ENCODE measurements at places on chromosomes 1 and 21. TPM values are rescaled to one million over a fixed set of nuclear protein-coding genes. Genes with fewer than 3 reads are reported as not detected.

DNA sequence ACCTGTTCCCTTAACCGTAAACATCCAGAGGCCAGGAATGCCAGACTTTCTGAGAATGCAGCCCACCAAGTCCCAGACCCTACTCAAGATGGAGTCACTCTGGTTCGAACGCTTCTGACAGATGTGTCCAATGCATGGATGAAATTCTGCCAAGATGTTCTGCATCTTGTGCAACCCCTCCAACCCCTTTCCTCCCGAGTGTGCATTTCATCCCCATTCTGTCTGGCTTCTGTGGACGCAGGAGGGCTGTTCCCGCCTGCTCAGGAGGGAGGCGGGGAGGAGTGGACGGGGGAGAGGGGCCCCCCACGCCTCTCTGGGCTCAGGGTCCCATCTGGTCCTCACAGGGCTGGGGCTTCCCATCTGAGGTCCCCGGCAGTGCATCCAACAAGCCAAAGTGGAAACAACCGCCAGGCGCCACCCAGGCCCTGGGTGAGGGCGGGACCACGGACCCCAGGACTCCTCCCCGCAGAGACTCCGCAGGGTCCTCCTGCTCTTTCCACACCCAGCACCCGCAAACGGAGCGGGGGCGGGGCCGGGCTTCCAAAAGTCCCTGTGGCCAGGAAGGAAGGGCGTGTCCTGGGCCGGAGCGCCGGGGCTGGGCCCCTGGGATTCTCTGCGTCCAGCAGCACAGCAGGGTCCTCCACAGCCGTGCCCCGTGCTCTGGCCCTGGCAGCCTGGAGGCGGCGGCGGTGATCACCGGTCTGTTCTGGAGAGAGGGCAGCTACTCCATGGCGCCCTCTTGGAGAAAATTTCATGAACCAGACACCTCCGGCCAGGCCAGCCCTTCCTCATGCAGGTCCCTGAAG, 27.8 kb upstream of the SUMO3 start:
- no peak overlapping the region for H3K27ac ChIP-seq
- peak overlapping the region; percentile 52 for H3K4me3 ChIP-seq
- H3K27me3 ChIP-seq: peaks cover 10% of the 10 kb centered on the region

DNA sequence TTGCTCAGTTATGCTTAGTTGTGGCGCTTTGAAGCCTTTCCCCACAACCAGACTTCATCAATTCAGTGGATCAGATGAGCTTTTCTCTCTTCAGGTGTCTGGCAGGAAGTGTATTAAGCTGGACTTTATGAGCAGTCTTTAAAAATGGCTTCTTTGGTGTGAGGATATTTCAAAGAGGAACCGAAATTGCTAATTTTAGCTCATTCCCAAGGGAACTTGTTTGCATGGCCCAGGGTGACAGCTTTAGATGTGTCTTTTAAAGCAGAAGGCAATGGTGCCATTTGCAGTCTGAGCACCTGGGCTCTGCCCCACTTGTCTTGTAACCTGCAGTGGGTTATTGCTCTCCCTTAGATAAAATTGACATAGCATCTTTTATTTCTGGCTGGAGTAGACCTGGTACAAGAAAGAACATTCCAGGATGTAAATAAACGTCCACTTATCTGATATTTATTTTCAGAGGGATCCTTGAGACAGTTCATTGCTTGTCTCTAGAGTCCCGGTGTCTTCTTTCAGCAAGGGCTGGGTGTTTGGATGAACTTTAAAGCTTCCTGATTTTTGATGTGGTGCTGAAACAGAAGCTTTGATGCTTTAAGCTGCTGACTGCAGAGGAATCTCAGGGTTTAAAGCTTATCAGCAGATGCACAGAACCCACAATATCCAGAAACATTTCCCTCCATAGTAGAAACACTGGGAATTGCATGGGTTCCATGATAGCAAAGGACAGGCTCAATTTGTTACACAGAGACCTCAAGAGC, 241.7 kb downstream of the ADGRL2 start:
- peaks cover 3% of the 10 kb centered on the region for H3K27me3 ChIP-seq
- no peak overlapping the region for H3K4me3 ChIP-seq
- no peaks in the 10 kb centered on the region for H3K36me3 ChIP-seq
- DNase-seq: no peak

- no peak overlapping the region for H3K27ac ChIP-seq
- no peaks in the 10 kb centered on the region for H3K4me1 ChIP-seq
- no peak overlapping the region for H3K4me3 ChIP-seq
- DNase-seq: no peak
- no peaks in the 10 kb centered on the region for H3K36me3 ChIP-seq
Measured at GRCh38 chr1:172699111-172699510, 40.2 kb downstream of the FASLG start.

- H3K27me3 ChIP-seq: peaks cover 8% of the 10 kb centered on the region
- H3K4me1 ChIP-seq: no peaks in the 10 kb centered on the region
- H3K27ac ChIP-seq: no peak overlapping the region
- no peak overlapping the region for H3K4me3 ChIP-seq
Measured at GRCh38 chr1:41751804-41752513, 166.8 kb downstream of the HIVEP3 start.

- no peak overlapping the region for H3K27ac ChIP-seq
- H3K4me1 ChIP-seq: peaks cover 4% of the 10 kb centered on the region
- H3K36me3 ChIP-seq: no peaks in the 10 kb centered on the region
Measured at GRCh38 chr1:235882816-235883215, 16.1 kb upstream of the LYST start.

GRCh38 chr1:156337888-156338179, 258 bp downstream of the CCT3 start:
- DNase-seq: no peak
- H3K4me1 ChIP-seq: peaks cover 24% of the 10 kb centered on the region
- peak overlapping the region; percentile 99 for H3K4me3 ChIP-seq
- no peaks in the 10 kb centered on the region for H3K27me3 ChIP-seq
- peak overlapping the region; percentile 95 for H3K27ac ChIP-seq

- H3K27ac ChIP-seq: no peak overlapping the region
- no peak overlapping the region for H3K4me3 ChIP-seq
- H3K27me3 ChIP-seq: peaks cover 8% of the 10 kb centered on the region
- H3K36me3 ChIP-seq: no peaks in the 10 kb centered on the region
- DNase-seq: no peak
Measured at GRCh38 chr1:203169770-203170520, 5.7 kb downstream of the MYBPH start.

DNA sequence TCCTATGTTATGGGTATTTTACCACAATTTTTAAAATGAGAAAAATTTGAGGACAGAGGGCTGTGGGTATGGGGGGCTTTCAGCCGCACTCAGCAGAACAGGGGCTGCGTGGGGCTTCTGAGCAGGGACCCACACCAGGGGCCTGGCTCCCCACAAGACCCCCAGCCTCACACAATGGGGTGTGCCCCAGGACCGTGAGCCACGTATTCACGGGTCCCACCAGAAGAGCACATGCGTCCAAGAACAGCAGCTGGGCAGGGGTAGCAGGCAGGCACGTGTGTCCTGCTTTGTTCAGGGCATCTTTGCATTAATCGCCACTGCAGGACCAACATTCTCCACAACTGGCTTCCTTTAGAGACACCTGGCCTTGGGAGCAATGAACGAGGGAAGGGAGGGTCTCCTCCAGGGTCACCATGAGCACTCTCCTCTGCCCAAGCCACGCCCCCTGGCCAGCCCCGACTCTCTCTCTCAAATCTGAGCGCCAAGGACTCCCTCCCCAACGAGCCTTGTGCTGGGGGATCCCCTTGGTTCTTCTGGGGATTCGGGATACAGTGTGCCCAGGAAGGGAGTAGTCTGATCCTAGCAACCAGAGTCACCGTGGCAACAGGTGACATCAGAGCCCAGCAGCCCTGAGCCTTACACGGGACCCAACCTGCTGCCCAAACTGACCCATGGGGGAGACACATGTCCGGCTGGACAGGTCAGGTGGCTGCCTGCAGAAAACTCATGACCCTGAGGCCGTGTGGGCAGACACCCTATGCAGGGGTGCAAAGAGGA, 7.4 kb upstream of the ARF1 start:
- H3K36me3 ChIP-seq: no peaks in the 10 kb centered on the region
- no peak overlapping the region for H3K4me3 ChIP-seq
- H3K27ac ChIP-seq: no peak overlapping the region
- DNase-seq: no peak
- peaks cover 5% of the 10 kb centered on the region for H3K4me1 ChIP-seq

DNA sequence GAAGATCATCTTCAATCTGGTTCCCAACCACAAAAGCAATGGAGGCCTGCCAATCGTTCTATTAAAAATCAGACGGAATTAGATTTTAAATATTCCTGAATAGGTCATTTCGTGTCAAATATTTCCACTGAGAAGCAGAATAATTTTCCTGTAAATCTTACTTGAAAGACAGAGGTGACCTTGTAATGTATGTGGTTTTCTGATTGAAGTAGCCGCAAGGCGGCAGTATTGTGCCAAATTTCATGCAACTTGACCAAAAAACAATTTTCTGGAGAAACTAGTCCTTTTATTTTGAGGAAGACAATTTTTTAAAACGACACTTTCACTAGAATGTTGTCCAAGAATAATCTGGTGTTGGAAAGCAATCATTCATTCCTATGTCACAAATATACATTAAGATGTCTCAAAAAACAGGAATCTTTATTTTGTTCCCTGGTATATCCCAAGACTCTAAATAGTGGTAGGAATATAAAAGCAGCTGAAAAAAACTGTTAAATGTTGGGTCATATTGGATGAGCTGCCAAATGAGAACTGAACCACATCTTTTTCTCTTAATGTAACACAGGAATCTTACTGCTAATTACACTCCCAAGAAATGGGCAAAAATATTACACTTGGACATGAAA, 33.6 kb downstream of the SPAG17 start:
- H3K4me3 ChIP-seq: no peak overlapping the region
- no peaks in the 10 kb centered on the region for H3K36me3 ChIP-seq
- H3K27me3 ChIP-seq: peaks cover 4% of the 10 kb centered on the region
- peaks cover 4% of the 10 kb centered on the region for H3K4me1 ChIP-seq
- no peak for DNase-seq

DNA sequence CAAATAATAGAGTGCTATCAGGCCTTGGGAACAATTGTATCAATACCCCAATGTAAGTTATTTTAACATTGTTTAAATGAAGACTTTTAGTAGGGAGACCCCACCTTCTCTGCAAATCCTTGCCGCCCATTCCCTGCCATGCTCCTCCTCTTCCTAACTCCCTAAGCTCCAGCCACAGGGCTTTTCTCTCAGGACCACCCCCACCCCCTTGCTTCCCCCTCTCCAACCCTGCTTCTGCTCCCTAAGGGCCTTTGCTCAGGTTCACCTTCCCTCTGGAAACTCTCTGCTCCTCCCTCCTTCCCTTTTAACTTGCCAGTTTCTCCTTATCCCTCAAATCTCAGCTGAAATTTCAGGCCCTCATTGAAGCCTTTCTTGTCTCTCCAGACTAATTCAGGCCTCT, 16.8 kb downstream of the CCDC190 start:
- DNase-seq: no peak
- H3K36me3 ChIP-seq: no peaks in the 10 kb centered on the region
- no peaks in the 10 kb centered on the region for H3K4me1 ChIP-seq

GRCh38 chr1:71080230-71080738, 551 bp downstream of the ZRANB2 start:
- H3K27ac ChIP-seq: peak overlapping the region; percentile 100
- H3K4me1 ChIP-seq: peaks cover 7% of the 10 kb centered on the region
- H3K27me3 ChIP-seq: peaks cover 16% of the 10 kb centered on the region
- DNase-seq: no peak
- H3K36me3 ChIP-seq: peaks cover 12% of the 10 kb centered on the region
- H3K4me3 ChIP-seq: peak overlapping the region; percentile 99

- no peak for DNase-seq
- H3K36me3 ChIP-seq: no peaks in the 10 kb centered on the region
- H3K4me1 ChIP-seq: no peaks in the 10 kb centered on the region
- no peak overlapping the region for H3K4me3 ChIP-seq
Measured at GRCh38 chr1:95865769-95866168, 631.8 kb downstream of the RWDD3 start.

DNA sequence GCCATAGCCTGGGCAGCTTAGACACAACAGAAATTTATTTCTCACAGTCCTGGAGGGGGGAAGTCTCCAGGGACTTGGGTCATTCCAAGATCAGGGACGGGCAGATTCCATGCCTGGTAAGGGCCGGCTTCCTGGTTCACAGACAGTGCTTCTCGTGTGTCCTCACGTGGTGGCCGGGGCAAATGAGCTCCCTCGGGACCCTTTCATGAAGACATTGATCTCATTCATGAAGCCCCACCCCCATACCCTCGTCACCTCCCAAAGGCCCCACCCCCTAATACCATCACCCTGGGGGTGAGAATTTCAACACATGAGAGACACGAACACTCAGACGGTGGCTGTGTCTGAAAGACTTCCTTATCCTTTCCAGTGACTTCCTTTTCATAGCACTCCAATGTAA, 51.5 kb downstream of the ACOT7 start:
- peaks cover 11% of the 10 kb centered on the region for H3K4me1 ChIP-seq
- DNase-seq: no peak
- peaks cover 3% of the 10 kb centered on the region for H3K27me3 ChIP-seq
- H3K4me3 ChIP-seq: no peak overlapping the region
- H3K36me3 ChIP-seq: no peaks in the 10 kb centered on the region
- no peak overlapping the region for H3K27ac ChIP-seq

GRCh38 chr1:153087652-153088051, 6.7 kb downstream of the SPRR2E start:
- no peaks in the 10 kb centered on the region for H3K4me1 ChIP-seq
- DNase-seq: no peak
- no peaks in the 10 kb centered on the region for H3K27me3 ChIP-seq
- H3K4me3 ChIP-seq: no peak overlapping the region
- no peaks in the 10 kb centered on the region for H3K36me3 ChIP-seq

DNA sequence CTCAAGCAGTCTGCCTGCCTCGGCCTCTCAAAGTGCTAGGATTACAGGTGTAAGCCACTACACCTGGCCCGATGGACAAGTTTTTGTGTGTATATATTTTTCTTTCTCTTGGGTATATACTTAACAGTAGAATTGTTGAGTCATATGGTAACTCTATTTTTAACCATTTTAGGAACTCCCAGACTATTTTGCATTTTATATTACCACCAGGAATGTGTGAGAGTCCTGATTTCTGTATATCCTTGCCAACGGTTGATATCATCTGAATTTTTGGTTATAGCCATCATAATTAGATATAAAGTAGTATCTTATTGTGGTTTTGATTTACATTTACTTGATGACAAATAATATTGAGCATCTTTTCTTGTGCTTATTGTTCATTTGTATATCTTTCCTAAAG, 20.7 kb downstream of the FNBP1L start:
- peaks cover 49% of the 10 kb centered on the region for H3K36me3 ChIP-seq
- H3K4me1 ChIP-seq: peaks cover 21% of the 10 kb centered on the region
- H3K27ac ChIP-seq: no peak overlapping the region
- H3K4me3 ChIP-seq: no peak overlapping the region

DNA sequence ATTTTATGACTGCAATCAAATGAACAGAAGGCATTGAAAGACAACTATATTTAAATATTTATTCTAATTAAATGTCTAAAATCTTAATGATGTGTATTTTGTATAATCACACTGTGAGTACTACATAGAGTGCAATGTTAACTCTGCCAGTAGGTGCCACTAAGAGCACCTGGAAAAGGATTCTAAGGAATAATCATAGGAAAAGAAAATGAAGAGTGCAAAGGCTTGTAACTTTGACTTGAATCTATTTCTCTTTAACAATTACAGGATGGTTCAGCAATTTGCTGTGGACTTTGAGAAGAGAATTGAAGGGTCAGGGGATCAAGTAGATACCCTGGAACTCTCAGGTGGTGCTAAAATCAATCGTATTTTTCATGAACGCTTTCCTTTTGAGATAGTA, 200.4 kb downstream of the DNM3 start:
- DNase-seq: no peak
- H3K27me3 ChIP-seq: no peaks in the 10 kb centered on the region
- no peak overlapping the region for H3K4me3 ChIP-seq

Gene CACNA1E
- 1.7 TPM for total RNA-seq

Gene CFAP107
- 2.7 TPM for total RNA-seq

Gene GPR52
- total RNA-seq: 0.43 TPM

Gene KRTAP10-7
- not detected for total RNA-seq

Gene AKR7A3
- total RNA-seq: 1.3 TPM

Gene GNB1
- total RNA-seq: 297 TPM

Gene EXO5
- total RNA-seq: 10.9 TPM

Gene PITHD1
- total RNA-seq: 71.1 TPM

Gene TTC22
- 7.0 TPM for total RNA-seq

Gene NMNAT2
- 8.2 TPM for total RNA-seq

Measured in type B pancreatic cell (in vitro differentiated cells).